ENCODE measurements at places on chromosomes 2 and 18.

GRCh38 chr2:48617618-48618017, at the start of gene GTF2A1L:
TSS of gene GTF2A1L (plus strand) at chr2:48617856. CDS start at chr2:48617875, 19 bp downstream.
- DNase-seq = no peak

GRCh38 chr2:97781981-97782380, 68.6 kb downstream of the ZAP70 start:
- DNase-seq = no peak

- no peak for DNase-seq
Observed at GRCh38 chr2:25337276-25337675, 4.4 kb downstream of the DNMT3A start.

- DNase-seq = no peak
Observed at GRCh38 chr18:39698436-39698835, 2132.8 kb upstream of the CELF4 start.

DNA sequence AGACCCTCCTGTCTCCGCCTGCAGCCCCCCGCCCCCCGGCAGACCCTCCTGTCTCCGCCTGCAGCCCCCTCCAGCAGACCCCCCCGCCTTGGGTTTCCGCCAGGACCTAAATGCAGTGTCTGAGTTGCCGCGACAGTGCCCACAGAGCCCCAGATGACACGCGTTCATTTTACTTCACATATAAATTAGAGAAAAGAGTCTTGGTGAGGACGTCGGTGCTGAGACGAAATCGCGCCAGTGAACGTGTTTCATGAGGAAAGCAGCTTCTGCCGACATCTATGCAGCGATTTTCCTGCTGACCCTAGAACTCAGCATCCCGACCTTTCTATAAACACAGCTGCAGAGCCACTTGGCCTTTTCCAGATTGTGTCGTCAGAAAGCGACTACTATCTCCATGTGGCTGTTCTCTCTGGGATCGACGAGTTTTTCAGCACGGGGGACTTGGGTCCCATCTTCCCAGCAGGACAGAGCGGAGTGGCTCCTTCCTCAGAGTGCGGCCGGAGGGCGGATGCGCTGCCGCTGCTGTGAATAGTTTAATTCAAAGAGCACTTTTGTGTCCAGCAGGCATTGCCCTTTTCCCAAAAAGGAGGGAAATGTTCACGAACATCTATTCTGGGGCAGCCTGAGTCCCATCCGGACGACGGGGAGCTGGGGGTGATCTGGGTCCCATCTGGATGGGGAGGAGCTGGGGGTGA, 136.7 kb downstream of the NFATC1 start:
- DNase-seq = no peak

- no peak for DNase-seq
Observed at GRCh38 chr18:2848247-2849246, 1.7 kb downstream of the EMILIN2 start.

DNA sequence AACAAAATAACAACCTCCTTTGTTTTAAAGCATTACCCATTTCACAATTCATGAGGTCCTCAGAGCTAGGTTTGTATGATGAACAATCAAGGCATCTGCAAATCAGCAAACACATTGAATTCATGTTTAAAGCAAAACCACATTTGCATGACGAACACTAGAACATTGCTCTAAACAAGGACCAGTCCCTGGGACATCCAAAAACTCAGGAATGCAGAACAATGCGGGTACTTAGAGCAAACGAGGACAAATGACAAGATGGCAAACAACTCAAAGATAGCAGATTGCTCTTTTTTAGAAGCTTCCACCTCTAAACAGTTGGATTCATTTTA, 45.7 kb upstream of the RALBP1 start:
- no peak for DNase-seq

GRCh38 chr18:56676639-56677038, 25.5 kb downstream of the WDR7 start:
- DNase-seq = no peak

- DNase-seq = no peak
Observed at GRCh38 chr2:86221066-86221684, 21.9 kb downstream of the MRPL35 start.

GRCh38 chr2:85682378-85682777, 11.8 kb upstream of the GNLY start:
- no peak for DNase-seq

- DNase-seq = no peak
Observed at GRCh38 chr2:192098814-192099491, 95.8 kb downstream of the TMEFF2 start.
